ENCODE measurements at places on chromosomes 7 and 10. TPM values are rescaled to one million over a fixed set of nuclear protein-coding genes. Genes with fewer than 3 reads are reported as not detected.

Gene CPA4
- total RNA-seq: not detected

DNA sequence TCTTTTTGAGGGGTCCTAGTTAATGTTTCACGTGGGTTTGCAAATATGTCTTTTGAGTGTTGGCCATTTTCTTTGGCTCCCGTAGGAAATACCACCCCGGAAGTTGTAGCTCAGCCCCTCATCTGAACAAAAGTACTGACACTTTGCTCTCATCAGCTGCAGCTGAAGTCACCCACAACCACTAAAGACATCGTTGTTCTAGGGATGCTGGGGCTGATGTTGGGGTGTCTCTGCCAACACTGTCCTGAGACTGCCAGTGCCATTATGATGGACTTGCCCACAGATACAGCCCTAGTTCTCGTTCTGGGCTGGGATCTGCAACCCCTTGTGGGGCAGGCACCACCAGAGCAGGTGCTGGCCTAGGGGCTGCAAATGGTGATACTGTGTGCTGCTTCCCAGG lies 82.6 kb upstream of the ARHGAP21 start:
- no peak for DNase-seq

Gene ITPRID1
- total RNA-seq: not detected

DNA sequence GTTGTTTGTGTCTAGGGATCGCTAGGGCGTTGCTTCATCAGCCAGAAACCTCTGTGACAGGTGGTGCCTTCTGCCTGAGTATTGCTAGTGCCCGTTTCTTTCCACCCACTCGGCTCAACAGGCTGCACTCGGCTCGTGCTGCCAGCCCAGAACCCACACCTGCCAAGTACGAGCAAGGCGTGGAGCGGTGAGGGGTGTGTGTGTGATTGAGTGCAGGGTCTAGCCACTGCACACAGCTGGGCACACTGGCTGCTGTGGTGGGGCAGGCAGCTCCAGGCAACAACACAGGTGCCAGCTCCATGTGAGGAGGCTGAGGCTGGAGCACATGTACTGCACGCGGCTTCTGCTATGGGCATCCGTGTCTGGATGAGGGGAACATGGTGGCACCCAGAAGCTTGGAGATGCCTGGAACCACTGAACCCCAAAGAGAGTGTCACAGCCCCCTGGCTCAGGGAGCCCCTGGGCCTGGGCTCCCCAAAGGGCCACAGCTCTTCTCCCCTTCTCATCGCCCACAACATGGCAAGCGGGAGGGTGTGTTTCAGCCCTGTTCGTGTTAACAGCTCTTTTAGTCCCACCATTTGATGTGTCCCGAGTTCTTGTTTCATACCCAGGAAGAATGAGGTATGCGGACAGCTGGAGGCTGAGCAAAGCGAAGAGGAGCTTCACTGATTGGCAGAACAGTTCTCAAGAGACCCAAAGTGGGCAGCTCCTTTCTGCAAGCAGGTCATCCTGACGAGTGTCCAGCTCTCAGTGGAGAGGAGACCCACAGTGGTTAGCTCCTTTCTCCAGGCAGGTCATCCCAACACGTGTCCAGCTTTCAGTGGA lies 78.1 kb downstream of the HDAC9 start:
- DNase-seq: peak; percentile 63

- DNase-seq: no peak
Observed at GRCh38 chr10:133422807-133423771, 1.3 kb downstream of the SPRN start.

Gene OR2A7
- total RNA-seq: 0.22 TPM

DNA sequence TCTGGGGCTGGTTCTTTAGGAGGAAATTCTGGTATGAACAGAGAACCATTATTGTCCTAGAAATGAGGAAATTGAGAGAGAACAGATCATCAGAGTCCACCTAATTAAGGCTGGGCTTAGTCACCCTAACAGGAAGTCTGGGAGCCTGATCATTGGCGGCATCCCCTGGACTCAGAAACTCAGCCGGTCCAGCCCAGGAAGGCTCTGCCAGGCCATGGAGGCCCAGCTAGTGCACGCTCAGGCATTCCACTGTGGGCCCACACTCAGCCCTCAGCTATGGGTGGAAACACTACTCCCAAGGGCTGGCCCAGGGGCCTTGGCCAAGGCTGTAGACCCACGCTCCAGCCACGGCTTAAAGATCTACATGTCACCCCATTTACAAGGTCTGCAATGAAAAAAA lies 109.2 kb downstream of the PTPN20 start:
- DNase-seq: no peak

Gene SFXN2
- 5.4 TPM for total RNA-seq

GRCh38 chr10:103504181-103504783 lies 10.8 kb downstream of the NEURL1 start:
- DNase-seq: no peak

DNA sequence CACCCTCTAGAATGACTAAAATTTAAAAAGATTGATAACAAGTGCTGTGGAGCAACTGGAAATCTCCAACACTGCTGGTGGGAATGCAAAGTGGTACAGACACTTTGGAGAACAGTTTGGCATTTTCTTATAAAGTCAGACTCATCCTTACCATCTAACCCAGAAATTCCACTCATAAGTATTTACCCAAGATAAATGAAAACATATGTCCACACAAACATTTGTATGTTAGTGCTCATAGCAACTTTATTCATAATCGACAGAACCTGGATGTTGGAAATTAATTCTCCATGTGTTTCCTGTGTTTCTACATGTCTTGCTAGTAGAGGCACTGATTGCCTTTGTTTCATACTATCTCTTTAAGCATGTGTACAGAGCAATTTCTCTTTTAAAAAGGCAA lies 282.4 kb downstream of the AHR start:
- no peak for DNase-seq

Gene TRPV6
- total RNA-seq: 0.27 TPM
